CD8-positive, alpha-beta memory T cell (primary cell): ENCODE measurements at places on chromosomes 3 and 15. TPM values are rescaled to one million over a fixed set of nuclear protein-coding genes. Genes with fewer than 3 reads are reported as not detected.

- no peak for DNase-seq
These were observed 1.7 kb downstream of the TJP1 start for GRCh38 chr15:29820394-29821154.

DNA sequence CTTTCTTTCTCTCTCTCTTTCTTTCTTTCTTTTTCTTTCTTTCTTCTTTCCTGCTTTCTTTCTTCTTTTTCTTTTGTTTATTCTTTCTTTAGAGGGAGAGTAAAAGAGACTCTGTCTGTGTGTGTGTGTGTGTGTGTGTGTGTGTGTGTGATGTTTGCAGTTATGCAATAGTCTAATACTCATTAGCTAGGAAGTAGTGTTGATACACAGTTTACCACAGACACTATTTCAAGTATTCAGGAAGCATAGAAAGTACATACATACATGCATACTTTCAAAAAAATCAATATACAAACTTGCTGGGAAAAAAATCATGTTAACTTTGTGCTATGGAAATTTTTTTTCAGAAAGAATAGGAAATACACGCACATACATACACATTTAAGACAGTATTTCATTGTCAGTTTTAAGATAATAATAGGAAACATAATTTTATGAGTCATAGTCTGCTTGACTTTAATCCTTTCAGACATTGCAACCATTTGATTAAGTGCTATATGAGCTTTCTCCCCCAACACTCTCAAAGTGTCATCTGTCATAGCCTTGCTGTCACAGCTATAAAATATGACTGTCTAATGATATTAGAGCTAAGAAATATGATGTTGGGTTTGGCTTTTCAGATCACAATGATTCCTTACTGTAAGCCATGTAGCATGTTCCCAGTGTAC lies 74.9 kb upstream of the EPHA3 start:
- no peak for DNase-seq

GRCh38 chr3:40719660-40720287 lies 195.0 kb downstream of the ZNF621 start:
- no peak for DNase-seq

GRCh38 chr3:34570916-34571705 lies 772.7 kb downstream of the PDCD6IP start:
- DNase-seq, result no peak

DNA sequence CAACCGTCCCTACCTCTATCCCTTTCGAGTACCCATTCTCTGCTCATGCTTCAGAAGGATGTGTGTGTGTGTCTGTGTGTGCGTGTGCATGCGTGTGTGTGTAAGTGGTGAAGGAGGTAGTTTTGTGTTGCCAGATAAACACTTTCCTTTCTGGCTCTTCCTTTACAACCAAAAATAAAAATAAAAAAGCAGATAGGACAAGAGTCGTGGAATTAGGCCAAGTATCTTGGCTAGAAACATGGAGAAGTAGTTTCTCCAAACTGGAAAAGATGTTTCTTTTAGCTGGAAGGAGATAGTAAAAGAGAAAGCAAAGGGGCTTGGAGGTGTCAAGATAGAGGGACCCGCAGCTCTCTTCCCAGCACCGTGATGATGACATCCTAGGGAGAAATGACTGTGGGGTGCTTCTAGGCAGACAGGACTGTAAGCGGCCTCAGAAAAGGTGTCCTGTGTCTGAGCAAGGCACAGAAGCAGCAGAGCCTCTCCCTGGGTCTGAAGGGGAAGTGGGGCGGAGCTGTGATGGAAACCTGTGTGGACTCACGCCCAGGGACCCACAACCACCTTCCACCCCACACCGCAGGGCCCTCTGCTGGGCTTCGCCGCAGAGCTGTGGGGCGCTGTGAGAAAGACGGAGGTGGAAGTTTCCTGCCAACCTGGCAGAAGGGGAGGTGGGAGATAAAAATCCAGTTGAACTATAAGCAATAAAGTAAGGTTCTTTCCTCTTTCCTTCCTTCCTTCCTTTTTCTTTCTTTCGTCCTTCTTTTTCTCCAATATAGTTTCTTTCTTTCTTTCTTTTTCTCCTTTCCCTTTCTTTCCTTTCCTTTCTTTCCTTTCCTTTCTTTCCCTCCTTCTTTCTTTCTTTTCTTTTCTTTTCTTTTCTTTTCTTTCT lies 35.3 kb downstream of the MUC20 start:
- no peak for DNase-seq

- no peak for DNase-seq
These were observed 106.2 kb upstream of the MCTP2 start for GRCh38 chr15:94125156-94125555.

Gene NOX5
- not detected for total RNA-seq

Gene SLC38A3
- total RNA-seq, result not detected

- no peak for DNase-seq
These were observed 99.8 kb downstream of the ATP10A start for GRCh38 chr15:25763331-25763751.

DNA sequence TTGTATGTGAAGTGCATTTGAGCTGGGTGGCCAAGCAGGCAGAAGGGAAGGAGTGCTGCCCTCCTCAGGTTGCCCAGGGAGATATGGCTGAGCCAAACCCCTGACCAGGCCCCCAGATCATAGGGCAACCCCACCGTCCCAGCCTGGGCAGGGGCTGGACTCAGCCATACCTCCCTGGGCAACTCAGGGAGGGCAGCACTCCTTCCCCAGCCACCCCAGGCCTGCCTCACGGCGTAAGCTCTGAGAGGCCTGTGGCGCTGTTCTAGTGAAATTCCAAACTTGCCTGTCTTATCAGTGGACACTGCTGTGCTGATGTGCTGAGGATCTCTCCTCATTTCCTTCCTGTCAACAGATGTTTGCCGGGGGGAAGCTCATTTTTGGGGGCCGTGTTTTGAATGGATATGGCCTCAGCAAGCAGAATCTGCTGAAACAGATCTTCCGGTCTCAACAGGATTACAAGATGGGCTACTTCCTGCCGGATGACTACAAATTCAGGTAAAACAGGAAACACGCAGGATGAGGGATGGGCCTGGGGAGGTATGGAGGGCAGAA lies 57.6 kb upstream of the FGD5 start:
- no peak for DNase-seq

Gene PXK
- 27.2 TPM for total RNA-seq

GRCh38 chr3:116064646-116065045 lies 380.6 kb downstream of the LSAMP start:
- DNase-seq, result no peak

GRCh38 chr3:187041362-187042307 lies 97.7 kb downstream of the RPL39L start:
- no peak for DNase-seq

DNA sequence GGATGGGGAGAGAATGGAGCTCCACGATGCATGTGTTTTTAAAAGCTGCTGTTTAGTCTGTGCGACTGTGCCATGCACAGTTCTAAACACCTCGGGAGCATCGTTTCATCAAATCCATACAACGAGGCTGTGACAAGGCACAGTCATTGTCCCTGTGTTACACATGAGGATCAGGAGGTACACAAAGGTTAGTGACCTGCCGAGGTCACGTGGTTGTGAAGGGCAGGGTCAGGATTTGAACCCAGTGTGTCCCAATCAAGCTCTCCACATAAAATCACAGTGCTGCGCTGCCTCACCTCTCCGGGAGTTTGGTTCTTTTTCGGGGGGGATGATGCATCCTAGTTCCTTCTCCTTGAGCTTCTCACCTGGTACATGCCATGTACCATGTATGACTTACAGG lies 18.7 kb upstream of the KIF23 start:
- DNase-seq, result no peak

Gene MAP6D1
- 3.8 TPM for total RNA-seq

Gene PIAS1
- total RNA-seq, result 30.2 TPM

DNA sequence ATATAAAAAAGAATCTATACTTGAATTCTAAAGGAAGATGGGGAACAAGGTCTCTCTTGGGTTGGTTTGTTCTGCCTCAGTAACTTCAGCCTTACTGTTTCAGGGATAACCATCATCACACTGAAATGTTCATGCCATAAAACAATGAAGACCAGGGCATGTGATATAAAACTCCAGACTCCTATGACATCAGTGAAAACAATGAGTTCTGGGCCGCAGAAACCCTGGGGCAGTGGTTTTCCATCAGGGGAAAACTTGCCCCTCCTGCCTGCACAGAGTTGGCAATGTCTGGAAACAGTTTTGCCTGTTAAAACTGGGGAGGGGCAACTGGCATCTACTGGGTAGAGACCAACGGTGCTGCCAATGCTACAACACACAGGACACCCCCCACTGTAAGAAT lies 46.8 kb downstream of the CA12 start:
- DNase-seq, result no peak

DNA sequence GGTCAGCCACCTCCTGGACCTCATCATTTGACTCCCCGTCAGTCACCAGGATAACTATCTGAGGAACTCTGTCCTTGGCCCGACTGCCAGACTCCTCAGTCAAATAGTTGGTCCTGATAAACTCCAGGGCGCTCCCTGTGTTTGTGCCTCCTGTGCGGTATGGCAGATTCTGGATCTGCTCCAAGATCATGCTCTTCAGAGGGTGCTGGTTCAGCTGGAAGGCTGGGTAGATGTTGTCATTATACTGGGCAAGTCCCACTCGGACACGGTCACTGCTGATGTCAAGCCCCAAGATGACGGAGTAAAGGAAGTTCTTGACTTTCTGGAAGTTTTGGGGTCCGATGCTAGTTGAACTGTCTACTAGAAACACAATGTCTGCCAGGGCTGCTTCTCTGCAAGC lies 31.1 kb upstream of the CAPN7 start:
- no peak for DNase-seq

- no peak for DNase-seq
These were observed 30.1 kb downstream of the PXYLP1 start for GRCh38 chr3:141261472-141262307.

DNA sequence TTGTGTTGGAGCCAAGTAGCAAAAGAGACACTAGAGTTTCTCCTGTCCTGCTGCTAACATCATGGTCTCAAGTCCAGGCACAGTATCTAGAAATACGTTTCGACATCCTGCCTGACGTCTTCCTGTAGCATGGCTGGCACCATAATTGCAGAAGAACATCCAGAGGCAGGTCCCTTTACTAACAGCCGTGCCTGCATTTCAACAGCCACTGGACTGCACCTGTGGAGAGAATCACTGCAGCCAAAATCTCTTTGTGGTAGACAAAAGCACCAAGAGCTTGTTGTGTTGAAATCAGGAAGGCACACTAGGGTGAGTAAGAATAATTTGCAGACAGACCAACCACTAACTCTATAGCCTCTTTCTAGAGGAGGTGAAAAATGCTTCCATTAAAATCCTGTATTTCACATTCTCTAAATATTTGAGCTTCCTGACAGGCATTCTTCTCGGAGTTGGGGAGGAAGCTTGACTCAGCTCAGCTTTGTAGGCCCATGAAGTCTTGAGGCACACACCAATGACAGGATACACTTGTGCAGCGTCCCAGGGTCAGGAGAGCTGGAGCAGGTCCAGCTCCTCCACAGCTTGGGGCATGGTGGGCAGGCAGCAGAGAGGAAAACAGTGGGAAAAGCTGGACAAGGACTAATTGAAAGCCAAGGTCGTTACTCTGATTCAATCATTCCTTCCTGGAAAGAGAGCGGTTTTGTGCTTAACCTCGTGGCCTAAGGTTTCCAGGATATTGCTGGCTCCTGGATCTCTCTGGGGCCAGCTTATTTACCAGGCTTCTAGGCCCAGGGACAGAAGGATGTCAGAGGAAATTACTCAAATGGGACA lies 244.9 kb downstream of the FAM43A start:
- no peak for DNase-seq

Gene TRAT1
- 29.1 TPM for total RNA-seq

DNA sequence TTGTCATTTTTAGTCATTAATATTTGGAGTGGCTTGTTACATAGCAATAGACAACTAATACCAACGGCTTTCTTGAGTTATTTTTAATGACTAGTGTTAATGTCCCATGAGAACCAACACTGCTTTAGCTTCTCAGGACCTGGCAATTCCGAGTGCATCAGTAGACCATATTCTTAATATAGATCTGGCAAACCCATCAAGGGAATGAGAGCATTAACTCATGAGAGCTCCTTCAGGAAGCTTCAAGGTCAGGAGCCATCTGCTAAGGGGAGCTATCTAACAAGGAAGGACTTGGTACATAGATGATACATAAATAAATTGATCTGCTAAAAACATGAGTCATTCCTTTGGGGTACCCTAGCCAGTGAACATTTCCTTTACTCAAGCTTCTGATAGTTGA lies 122.6 kb upstream of the EPHA3 start:
- no peak for DNase-seq

- no peak for DNase-seq
These were observed 768.7 kb downstream of the TBL1XR1 start for GRCh38 chr3:176428552-176428951.

Gene APEH
- 194 TPM for total RNA-seq

- no peak for DNase-seq
These were observed 180.4 kb upstream of the NR2E3 start for GRCh38 chr15:71629781-71630474.

- no peak for DNase-seq
These were observed 3.0 kb upstream of the PHGR1 start for GRCh38 chr15:40347559-40348473.

- DNase-seq, result no peak
These were observed 19.4 kb downstream of the MCTP2 start for GRCh38 chr15:94250801-94251200.

- DNase-seq, result no peak
These were observed 236.8 kb upstream of the TBC1D5 start for GRCh38 chr3:17979252-17979651.

GRCh38 chr3:185270262-185270955 lies 16.6 kb upstream of the EHHADH start:
- DNase-seq, result no peak

DNA sequence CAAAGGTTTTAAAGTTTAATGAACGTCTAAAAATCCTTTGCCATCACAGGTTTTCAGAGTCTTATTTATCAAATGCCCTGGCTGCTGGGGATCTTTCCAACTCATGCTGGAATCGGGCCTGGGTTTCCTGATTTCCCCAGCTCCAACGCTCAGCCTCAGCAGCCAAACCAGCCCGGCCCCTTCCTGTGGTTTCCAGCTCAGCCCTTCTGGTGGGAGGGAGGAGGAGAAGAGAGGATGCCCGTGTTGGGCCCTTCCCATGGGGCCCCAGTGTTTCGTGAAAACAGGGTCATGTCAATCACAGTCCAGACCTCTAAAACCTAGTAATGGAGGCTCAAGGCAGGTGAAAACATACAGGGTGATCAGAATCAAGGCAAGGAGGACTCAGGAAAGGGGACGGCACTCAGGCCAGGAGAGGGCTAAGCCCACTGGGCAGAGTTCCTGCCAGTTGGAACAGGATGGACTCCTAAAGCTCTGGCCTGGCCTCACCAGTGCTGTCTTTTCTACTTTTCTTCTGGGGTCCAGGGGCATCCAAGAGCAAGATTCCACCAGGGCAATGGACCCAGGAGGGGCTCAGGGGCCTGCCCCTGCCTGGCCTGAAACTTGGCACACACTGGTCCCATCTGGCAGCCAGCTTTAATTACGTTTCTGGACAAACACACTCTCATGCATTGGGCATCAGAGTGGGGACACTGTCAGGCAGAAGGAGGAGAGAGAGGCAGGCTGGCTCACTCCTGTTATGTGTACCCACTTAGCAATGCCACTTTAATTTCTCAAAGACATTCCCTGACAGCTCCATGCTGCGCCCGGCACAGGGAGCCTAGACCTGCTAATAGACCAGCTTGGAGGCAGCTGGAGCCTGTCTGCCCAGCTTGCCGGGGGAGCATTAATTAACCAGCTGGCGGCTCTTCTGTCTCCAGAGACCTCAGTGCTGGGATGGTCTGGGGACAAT lies 194.6 kb downstream of the FAM43A start:
- no peak for DNase-seq

Gene PPP1R2
- 106 TPM for total RNA-seq
